ENCODE measurements at places on chromosomes 5 and 9.

- no peak for DNase-seq
Measured at GRCh38 chr9:122941582-122942234, 888 bp downstream of the RABGAP1 start.

- no peak for DNase-seq
Measured at GRCh38 chr5:56047448-56047847, 52.7 kb upstream of the IL6ST start.

- DNase-seq: no peak
Measured at GRCh38 chr9:121222524-121223171, 21.0 kb upstream of the RAB14 start.

GRCh38 chr5:21665524-21665923 is 1187.6 kb downstream of the CDH12 start:
- DNase-seq: no peak

- DNase-seq: no peak
Measured at GRCh38 chr9:134328341-134328840, 2.1 kb downstream of the RXRA start.

DNA sequence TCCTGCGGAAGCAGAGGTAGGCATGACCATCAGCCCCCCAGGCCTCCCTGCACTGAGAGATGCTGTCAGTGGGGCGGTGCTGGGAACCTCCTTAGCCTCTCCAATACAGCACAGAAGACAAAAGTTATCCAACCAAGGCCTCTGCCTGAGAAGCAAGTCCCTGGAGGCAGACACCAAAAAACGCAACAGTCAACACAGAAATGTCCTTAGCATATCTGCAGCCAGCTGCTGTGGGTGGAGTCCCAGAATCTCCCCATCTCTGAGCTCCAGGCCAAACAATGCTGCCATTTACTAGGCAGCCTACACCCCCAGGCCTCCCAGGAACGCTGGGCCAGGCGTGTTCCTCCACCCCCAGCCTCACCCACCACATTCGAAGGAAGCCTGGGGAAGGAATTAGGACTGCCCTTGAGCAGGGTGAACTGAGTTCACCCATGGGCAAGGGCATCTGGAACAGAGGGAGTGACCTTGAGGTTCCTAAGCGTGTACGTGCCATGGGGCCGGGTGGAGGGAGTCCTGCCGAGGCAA is 43.7 kb downstream of the STK10 start:
- no peak for DNase-seq

DNA sequence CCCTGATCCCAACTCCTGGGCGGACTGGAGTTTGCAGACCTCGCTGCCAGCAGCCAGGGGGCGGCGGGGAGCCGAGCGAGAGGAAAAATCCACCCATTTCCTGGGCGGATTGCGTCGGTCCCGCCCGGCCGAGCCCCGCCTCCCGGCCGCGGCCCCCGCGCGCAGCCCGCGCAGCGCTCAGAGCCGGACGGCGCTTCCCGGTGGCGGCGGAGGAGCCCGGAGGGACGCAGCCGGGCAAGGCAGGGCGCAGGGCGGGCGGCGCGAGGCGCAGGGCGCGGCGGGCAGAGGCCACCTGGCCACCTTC is at the start of gene OLFM1:
TSS of gene OLFM1 (plus strand) at position 180 of the 304 bp plus-strand sequence. CDS start 322 bp downstream, outside the sequence.
- no peak for DNase-seq

- DNase-seq: no peak
Measured at GRCh38 chr5:51958473-51958872, 575.2 kb downstream of the ISL1 start.

DNA sequence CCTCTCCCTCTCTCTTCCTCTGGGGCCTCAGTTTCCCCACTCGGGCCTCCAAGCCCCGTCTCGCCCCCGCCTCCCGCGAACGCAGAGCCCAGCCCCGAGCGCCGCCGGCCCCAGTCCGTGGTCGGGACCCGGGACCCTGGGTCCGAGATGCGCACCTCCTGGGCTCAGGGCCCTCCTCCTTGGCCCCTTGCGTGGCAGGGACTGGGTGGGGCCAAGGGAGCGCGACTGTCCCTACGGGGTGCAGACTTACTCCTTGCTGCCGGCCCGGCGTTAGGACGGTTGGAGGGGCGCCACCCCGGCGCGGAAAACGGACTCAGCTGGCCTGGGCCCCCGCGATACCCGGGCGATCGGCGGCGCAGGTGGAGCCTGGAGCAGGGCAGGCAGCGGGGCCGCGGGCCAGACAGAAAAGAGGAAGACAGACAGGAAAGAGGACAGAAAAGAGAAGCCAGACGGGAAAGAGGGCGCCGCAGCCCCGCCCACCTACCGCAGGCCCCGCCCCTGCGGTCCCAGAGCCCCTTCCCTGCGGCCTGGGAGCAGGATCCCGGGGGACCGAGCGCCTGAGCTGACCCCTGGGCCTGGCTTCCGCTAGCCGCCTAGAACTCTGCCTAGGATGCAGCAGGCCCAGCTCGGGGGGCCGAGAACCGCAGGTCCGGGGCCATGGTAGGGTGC is at the start of gene GBGT1:
TSS of gene GBGT1 (minus strand) at position 411 of the 669 bp plus-strand sequence. CDS start 1,502 bp downstream, outside the sequence.
- no peak for DNase-seq

DNA sequence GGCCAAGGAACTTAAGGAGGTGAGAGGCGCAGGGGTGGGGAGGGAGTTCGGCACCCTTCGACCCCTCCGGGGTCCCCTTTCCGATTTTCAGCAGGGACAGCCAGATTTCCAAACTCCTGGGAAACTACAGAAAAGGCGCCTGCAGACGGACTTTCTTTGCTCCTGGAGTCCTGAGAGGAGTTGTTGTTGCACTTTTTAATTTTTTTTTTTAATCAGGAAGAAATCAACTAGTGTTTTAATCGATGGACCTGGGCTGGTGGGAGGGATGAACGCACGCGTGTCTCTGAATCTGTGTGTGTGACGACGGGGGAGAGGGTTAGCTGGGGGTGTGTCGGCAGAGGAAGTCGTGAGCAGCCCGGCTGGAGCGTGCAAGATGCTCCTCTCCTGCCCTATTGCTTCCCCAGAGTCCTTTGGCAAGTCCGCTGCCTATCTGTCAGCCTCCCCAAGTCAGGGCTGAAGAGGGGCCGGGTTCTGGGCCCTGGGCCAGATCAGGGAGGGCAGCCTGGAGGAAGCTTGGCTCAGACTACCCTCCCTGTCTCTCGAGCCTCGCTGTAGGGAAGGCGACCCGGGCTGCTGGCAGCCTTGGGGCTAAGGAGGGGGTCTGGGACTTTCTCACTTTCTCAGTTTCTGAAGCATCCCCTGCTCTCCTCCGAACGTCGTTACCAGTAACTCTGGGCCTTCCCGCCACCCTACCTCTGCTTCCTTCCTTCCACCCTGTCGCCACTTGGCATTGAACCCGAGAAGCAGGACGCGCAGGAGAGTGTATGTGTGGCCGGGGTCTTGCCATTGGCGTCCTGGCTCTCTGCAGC is 731 bp downstream of the PRR16 start:
- DNase-seq: no peak
